ENCODE measurements at places on chromosomes 11 and 22. TPM values are rescaled to one million over a fixed set of nuclear protein-coding genes. Genes with fewer than 3 reads are reported as not detected.
A peak's percentile ranks its signal among the peaks of the same experiment; 100 is the strongest.

Gene MOV10L1
- 4.2 TPM for polyA plus RNA-seq

DNA sequence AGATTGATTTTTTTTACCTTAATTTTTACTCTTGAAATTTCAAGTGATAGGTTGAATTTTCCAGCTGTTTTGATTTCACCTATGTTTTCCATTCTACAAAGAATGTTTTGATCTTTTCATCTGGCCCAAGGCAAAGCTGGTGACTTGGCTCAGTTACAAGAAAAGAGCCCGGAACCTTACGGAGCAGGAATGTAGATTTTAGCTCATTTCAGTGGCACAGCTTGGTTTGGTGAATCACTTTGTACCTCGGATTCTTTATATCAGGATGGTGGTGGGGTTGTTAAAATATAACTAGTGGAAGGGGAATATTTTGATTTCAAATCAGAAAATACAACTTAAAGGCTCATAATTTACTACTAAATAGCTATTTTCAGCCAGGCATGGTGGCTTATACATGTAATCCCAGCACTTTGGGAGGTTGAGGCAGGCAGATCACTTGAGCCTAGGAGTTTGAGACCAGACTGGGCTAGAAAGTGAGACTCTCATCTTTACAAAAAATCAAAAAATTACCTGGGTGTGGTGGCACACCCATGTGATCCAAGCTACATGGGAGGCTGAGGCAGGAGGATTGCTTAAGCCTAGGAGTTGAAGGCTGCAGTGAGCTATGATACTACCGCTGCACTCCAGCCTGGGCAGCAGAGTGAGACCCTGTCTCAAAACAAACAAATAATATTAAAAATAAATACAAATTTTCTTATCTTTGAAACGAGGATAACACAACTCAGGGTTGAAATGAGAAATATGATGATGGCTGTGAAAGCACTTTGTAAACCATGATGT, 9.4 kb upstream of the GRIK4 start:
- no peaks in the 10 kb centered on the region for H3K27me3 ChIP-seq
- no peak for DNase-seq
- H3K36me3 ChIP-seq, result no peaks in the 10 kb centered on the region
- no peak overlapping the region for H3K4me3 ChIP-seq

DNA sequence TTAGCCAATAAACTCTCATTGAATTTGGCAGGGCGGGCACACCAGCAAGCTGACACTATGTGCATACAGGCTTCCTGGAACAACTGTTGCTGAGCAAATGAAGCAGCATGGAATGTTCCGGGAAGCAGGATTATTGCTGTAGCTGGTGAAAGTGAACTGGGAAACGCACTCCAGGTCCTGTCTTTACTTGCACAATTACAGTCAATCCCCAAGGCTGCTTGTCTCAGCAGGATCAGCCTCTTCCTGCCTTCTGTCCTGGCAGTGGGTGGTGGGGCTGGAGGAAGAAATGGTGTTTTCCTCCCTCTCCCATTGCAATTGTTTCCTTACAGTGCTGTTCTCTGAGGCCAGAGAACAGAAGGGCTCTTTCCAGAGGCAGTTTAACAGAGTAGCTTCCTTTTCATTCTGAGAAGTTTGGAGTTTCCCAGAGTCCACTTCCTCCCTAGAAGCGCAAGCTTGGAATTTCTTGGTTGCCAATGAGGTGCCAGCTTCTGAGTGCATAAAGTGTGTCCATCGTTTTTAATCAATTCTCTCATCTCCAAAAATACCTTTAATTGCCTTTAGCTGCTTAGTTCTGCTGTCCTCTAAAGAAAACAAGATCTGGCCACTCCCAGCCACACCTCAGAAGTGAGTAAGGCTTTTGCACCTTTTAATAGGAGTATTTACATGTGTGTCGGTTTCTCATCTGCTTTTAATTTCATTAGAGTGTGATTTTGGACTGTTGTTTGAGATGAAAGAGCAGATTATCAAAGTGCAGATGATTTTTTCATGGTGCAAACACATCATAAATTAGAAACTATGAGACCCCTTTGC, 19.9 kb downstream of the CD44 start:
- no peak for DNase-seq
- H3K27me3 ChIP-seq, result no peaks in the 10 kb centered on the region
- no peaks in the 10 kb centered on the region for H3K36me3 ChIP-seq
- H3K4me1 ChIP-seq, result peaks cover 47% of the 10 kb centered on the region
- no peak overlapping the region for H3K4me3 ChIP-seq

Gene CYTH4
- polyA plus RNA-seq, result 4.5 TPM

Gene CD3D
- polyA plus RNA-seq, result 0.36 TPM

GRCh38 chr11:34749666-34750659, 129.1 kb downstream of the EHF start:
- no peak overlapping the region for H3K4me3 ChIP-seq
- peaks cover 3% of the 10 kb centered on the region for H3K27me3 ChIP-seq
- DNase-seq, result peak; percentile 57
- H3K36me3 ChIP-seq, result no peaks in the 10 kb centered on the region
- H3K4me1 ChIP-seq, result no peaks in the 10 kb centered on the region

Gene KCNC1
- not detected for polyA plus RNA-seq

- DNase-seq, result peak; percentile 85
- H3K27ac ChIP-seq, result peak overlapping the region; percentile 72
- peaks cover 7% of the 10 kb centered on the region for H3K4me1 ChIP-seq
- peak overlapping the region; percentile 74 for H3K4me3 ChIP-seq
Measured at GRCh38 chr11:35141571-35141971, 2.6 kb downstream of the CD44 start.

DNA sequence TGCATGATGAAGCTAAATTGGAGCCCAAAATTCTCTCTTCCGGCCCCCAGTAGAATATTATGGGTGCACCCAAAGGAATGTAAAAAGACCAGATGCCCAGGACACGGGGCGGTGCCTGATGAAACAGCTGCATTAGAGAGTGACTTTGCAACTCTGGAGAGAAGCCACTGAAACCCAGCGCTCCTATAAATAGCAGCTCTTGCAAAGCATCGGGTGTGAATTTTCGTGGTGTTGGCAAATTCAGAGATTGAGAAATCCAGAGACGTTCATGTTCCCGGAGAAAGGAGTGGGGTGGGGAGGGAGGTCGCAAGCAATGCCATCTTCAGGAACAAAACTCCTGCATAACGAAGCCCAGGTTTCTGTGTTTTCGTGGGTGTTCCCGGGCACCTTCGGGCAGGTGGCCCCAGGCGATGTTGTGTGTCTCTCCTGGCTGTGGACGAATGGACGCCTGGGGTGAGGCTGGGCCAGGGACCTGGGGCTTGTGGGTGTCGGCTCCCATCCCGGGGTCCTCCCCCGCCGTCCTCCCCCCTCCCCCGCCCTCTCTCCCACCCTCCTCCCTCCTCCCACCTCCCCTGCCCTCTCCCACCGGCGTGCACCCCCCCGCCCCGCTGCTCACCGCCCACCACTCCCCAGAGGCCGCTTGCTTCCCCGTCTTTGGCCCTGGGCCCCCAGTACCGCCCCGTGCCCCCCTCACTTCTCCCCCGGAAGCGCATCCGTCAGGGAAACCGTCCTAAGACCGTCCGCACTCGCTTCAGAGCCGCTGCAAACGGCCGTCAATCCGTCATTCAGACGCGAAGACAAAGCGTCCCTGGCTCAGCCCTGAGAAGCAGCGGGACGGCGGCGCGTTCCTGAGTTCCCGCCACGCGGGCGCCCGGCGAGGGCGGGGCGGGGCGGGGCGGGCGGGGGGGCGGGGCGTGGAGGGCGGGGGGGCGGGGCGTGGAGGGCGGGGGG, 26.7 kb upstream of the TOLLIP start:
- H3K27me3 ChIP-seq, result no peaks in the 10 kb centered on the region
- no peaks in the 10 kb centered on the region for H3K36me3 ChIP-seq
- H3K4me3 ChIP-seq, result peak overlapping the region; percentile 7

Gene INS
- 17.2 TPM for polyA plus RNA-seq

- no peak for DNase-seq
- H3K4me3 ChIP-seq, result no peak overlapping the region
- H3K27me3 ChIP-seq, result no peaks in the 10 kb centered on the region
- H3K27ac ChIP-seq, result no peak overlapping the region
Measured at GRCh38 chr22:31695423-31695822, 33.4 kb upstream of the PISD start.

Gene FAM111B
- polyA plus RNA-seq, result 0.25 TPM

DNA sequence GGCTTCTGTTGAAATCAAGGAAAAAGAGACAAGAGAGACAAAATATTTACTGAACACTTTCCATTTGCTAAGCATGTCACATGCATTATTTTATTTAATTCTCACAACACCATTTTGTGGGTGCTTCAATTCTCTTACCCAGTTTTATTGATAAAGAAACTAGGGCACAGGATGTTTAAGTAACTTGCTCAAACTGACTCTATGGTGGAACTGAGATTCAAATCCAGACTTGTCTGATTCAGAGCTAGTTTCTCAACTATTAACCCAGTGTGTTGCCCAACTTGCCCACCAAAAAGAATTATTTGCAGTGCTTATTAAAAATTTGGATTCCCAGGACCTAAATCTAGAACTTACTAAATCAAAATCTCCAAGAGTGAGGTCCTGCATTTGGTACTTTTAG, 21.5 kb upstream of the MSANTD4 start:
- no peak for DNase-seq
- no peaks in the 10 kb centered on the region for H3K27me3 ChIP-seq
- no peak overlapping the region for H3K4me3 ChIP-seq
- H3K27ac ChIP-seq, result no peak overlapping the region
- H3K36me3 ChIP-seq, result no peaks in the 10 kb centered on the region

DNA sequence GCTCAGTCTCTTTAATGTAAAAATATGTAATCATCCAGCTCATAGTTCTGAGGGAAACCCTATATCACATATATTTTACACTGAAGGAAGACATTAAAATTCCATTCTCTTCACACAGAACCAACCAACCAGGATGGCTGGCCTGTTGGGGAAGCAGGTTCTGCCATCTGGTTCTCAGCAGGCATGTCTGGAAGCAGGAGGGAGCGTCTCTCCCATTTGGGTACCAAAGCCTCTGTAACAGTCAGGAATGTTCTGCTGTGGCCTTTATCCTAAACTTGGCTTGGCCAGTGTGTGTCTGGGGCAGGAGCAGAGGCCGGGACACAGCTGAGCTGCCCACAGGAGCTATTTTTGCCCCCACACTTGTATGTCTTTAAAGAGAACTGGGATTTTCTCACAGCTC, 29.2 kb downstream of the SGSM3 start:
- DNase-seq, result peak; percentile 27
- H3K4me1 ChIP-seq, result no peaks in the 10 kb centered on the region
- no peak overlapping the region for H3K4me3 ChIP-seq
- H3K27ac ChIP-seq, result no peak overlapping the region
- no peaks in the 10 kb centered on the region for H3K36me3 ChIP-seq

- H3K27ac ChIP-seq, result no peak overlapping the region
- H3K27me3 ChIP-seq, result no peaks in the 10 kb centered on the region
- H3K4me1 ChIP-seq, result no peaks in the 10 kb centered on the region
- no peak overlapping the region for H3K4me3 ChIP-seq
Measured at GRCh38 chr11:77136074-77136473, 8.0 kb downstream of the MYO7A start.

Gene OR2AG1
- polyA plus RNA-seq, result not detected

Gene ABCC8
- 0.59 TPM for polyA plus RNA-seq

DNA sequence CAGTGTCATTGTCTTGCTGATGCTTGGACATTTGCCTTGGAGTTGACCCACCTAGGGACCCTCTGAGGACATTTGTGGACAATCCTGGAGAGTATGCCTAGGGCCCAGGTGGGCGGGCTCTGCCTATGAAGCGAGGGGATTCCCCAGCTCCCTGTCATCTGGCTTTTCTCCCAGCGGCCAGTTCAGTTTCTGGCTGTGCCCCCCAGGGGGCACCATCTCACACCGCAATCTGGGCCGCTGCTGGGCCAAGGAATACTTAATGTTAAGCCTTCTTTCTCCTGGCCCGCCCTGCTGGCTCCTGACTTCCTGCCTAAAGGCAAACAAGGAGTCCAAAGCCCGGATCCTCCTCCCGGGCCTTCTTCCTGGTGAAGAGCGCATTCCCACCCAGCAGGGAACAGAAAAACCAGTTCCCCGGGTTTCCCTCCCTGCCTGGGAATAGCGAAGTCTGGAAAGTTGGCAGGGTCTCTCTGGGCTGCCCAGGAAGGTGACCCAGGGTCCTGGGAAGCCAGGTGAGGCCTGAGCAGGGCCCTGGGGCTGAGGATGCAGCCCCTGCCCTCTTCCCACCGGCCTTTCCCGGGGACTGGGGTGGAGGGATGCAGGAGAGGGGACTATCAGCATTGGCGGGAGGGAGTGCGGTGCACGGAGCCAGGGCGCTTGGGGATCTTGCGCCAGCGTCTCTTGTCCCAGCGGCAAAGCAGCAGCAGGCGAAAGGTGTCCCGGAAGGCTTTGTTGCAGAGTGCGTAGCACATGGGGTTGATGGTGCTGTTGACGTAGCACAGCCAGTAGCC, 11.9 kb downstream of the CHRM1 start:
- no peak overlapping the region for H3K4me3 ChIP-seq
- no peaks in the 10 kb centered on the region for H3K27me3 ChIP-seq
- no peak overlapping the region for H3K27ac ChIP-seq
- H3K4me1 ChIP-seq, result no peaks in the 10 kb centered on the region
- no peaks in the 10 kb centered on the region for H3K36me3 ChIP-seq
- DNase-seq, result peak; percentile 83

DNA sequence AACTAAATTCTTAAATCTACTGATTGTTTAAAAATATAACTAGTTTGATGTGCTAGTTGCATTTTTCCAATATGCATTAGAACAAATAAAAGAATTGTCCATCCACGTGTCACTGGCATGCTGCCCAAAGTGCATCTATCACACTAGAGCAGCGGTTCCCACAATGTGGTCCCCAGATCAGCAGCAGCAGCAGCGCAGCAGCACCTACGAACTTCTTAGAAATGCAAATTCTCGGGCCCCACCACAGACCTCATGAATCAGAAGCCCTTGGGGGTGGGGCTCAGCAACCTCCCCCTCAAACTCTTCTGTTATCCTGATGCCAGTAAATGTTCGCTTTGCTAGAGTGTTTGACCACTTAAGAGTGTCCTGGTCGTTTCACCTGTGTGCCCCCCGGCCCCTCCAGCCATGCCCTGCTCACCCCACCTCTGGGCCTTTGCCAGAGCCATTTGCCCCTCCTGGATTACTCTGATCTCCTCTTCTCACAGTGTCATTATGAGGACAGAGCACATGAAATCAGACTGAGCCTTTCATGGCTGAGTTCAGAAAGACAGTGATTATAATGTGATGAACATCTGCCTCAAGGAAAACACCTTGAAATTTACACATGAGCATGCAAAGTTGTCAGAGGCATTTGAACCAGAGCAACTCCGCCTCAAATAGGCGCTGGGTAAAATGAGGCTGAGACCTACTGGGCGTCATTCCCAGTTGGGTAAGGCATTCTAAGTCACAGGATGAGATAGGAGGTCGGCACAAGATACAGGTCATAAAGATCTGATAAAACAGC, 12.6 kb upstream of the VSIG10L2 start:
- no peaks in the 10 kb centered on the region for H3K36me3 ChIP-seq
- no peaks in the 10 kb centered on the region for H3K27me3 ChIP-seq
- no peaks in the 10 kb centered on the region for H3K4me1 ChIP-seq
- DNase-seq, result no peak
- no peak overlapping the region for H3K4me3 ChIP-seq
- no peak overlapping the region for H3K27ac ChIP-seq

Measured in aorta (tissue), 5 donors.